ENCODE measurements at places on chromosomes 2 and 18. TPM values are rescaled to one million over a fixed set of nuclear protein-coding genes. Genes with fewer than 3 reads are reported as not detected.

The UGT1A10 gene
- not detected for total RNA-seq

The KRTCAP3 gene
- not detected for total RNA-seq

The MAP3K19 gene
- not detected for total RNA-seq

The TSGA10 gene
- 2.5 TPM for total RNA-seq

The IL1R1 gene
- 20.5 TPM for total RNA-seq
